Amniotic stem cell (primary cell): ENCODE measurements at places on chromosomes 16 and 17.

DNA sequence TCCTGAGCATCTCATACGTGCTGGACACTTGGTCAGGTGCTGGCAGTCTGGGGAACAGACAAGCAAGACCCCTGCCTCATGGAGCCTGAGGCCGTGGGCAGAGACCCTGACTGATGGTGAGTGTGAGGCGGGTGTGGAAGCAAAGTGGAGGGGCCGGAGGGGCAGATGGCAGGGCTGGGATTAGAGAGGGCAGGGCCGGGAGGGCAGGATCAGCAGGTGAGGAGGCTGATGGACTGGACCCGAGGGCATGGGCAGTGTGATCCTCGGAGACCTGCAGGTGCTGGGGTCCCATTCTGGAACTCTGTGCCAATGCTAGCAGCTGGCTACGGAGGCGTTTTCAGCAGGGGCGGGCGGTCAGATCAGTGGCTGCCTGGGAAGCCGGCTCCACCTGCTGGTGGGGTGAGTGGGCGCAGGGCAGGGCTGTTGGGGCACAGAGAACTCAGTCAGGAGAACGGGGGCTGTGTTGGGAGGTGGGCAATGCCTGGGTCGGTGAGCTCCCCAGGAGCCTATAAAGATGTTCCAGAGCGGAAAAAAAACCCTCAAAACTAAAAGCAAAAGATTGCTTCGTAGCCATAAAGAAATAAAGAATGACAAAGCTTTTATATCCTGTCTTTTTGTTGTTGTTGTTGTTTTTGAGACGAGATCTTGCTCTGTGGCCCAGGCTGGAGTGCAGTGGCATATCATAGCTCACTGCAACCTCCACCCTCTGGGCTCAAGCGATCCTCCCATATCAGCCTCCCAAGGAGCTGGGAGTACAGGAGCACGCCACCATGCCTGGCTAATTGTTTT is 8.9 kb upstream of the C16orf74 start:
- DNase-seq: no peak

DNA sequence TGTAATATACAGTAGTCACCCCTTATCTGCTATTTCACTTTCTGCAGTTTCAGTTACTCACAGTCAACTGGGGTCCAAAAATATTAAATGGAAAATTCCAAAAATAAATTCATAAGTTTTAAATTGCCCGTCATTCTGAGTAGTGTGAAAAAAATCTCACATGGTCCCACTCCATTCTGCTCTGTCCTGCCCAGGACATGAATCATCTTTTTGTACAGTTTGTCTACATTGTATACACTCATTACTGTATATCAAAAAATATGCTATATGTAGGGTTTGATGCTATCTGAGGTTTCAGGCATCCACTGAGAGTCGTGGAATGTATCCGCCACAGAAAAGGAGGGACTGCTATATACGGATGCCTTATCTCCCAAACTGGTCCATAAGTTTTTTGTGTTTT is 16.0 kb upstream of the APPBP2 start:
- DNase-seq: no peak

- DNase-seq: no peak
These were observed 58.5 kb downstream of the HS3ST3B1 start for GRCh38 chr17:14359163-14360020.

- DNase-seq: no peak
These were observed 1.1 kb downstream of the MT1E start for GRCh38 chr16:56626685-56627084.

GRCh38 chr16:53159781-53160436 is 105.1 kb downstream of the CHD9 start:
- peak; percentile 29 for DNase-seq

GRCh38 chr16:57092786-57093411 is 516 bp downstream of the CPNE2 start:
- DNase-seq: no peak

DNA sequence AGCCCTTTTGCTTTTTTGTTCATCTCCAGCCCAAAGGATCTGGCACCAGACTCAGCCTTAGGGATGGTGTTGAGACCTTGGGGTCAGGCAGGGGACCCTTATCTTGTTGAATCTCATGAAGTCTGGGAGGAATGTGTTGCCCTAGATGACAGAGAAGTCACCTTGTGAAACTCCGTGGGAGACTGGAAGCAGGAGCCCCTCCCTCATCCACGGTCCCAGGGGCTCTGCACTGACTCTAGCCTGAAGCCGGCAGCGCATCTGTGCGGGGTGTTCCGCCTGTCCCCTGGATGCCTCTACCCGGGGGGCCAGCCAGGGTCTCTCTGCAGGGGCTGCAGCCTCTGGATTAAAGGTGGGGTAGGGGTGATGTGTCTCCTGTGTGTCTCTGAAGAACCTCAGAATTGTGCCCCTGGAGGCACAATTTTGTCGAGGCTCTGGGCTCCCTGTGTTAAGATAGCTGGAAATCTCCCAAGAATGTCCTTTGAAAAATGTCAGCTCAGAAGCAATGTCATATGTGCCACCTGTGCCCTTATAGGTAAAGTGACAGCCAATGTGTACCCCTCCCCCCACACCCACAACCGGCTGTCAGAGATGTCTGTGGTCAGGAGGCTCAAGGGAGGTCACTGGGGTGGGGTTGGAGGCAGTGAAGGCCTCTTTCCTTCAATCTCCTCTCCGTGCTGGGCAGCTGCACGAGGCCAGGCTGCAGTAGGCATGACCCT is 32.1 kb upstream of the CDC42EP4 start:
- no peak for DNase-seq

DNA sequence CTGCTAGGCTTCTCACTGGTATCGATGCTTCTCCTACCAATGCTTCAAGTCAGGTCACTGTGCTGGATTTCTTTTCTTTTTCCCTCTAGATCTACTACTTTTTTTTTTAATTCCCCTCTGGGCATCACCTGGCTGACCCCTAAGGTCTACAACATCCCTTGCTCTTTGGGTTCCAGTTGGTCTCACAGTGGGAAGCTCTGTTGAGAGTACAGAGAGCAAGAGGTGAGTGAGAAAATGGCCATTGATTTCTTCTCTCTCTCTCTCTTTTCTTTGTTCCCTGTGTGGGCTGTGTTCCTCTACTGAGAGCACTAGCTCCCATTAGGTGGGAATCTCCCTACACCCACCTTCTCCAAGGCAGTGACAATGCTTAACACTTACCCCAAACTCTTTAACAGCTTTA is 413.4 kb downstream of the KCNJ2 start:
- DNase-seq: no peak

- DNase-seq: no peak
These were observed 45.5 kb downstream of the VMP1 start for GRCh38 chr17:59752922-59753321.

- no peak for DNase-seq
These were observed 239.4 kb upstream of the TBX2 start for GRCh38 chr17:61160204-61160603.

- no peak for DNase-seq
These were observed 798.9 kb upstream of the CA10 start for GRCh38 chr17:52957411-52957810.

GRCh38 chr17:19542247-19542646 is 8.6 kb downstream of the SLC47A1 start:
- no peak for DNase-seq
